ENCODE measurements at places on chromosomes 6 and 20. TPM values are rescaled to one million over a fixed set of nuclear protein-coding genes. Genes with fewer than 3 reads are reported as not detected.

DNA sequence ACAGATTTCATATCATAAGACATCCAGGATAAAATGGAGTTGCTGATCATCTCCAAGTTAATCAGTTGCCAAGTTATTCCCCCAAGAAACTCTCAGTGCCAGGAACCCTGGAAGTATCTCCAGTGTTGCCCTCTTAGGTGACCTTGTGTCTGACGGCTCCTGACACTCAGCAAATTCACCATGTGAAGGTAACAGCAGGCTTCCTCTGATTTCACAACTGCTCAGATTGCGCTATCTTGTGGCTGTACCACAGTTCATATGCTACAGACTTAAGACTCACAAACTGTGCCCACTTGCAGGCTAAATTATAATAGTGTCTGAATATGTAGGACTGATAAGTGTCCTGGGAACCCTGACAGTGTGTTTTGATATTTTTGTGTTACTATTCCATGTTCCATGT is 186.6 kb upstream of the OPRM1 start:
- H3K27ac ChIP-seq: no peak overlapping the region
- H3K27me3 ChIP-seq: no peaks in the 10 kb centered on the region
- DNase-seq: no peak
- no peaks in the 10 kb centered on the region for H3K4me1 ChIP-seq

The PHACTR3 gene
- total RNA-seq: 0.35 TPM

- no peak overlapping the region for H3K4me3 ChIP-seq
- no peak for DNase-seq
- H3K27ac ChIP-seq: no peak overlapping the region
- H3K4me1 ChIP-seq: no peaks in the 10 kb centered on the region
- no peaks in the 10 kb centered on the region for H3K27me3 ChIP-seq
These were observed 73.3 kb downstream of the AKAP12 start for GRCh38 chr6:151313066-151313491.

DNA sequence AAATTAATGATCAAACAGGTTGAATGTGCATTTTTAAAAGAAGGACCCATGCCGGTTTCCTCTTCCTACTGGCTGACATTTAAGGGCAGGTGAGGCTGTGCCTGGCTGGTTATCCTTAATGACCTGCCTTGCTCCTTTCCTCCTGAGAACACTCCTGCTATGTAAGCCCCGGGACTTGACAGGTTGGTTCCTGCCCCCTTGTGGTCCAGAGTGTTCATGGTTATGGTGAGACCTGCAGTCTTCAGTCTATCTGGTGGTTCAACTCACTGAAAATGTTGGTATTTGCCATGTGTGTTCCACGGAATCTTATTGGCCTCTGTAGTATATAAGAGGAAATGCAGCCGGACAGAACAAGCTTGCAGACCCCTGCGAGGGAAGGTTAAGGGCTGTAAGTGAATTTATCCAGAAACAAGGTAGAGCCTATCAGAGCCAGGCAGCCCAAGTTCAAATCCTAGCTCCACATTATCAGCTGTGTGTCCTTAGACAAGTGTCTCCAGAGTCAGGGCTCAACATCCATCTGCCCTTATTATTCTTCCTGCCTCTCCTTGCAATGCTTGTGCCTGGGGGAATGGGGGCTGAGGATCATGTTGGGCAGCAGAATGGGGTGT is 5.2 kb upstream of the BPIFA3 start:
- H3K36me3 ChIP-seq: no peaks in the 10 kb centered on the region
- H3K27ac ChIP-seq: no peak overlapping the region
- DNase-seq: peak; percentile 62
- no peak overlapping the region for H3K4me3 ChIP-seq
- H3K4me1 ChIP-seq: peaks cover 3% of the 10 kb centered on the region
- H3K27me3 ChIP-seq: no peaks in the 10 kb centered on the region

- H3K4me3 ChIP-seq: no peak overlapping the region
- H3K4me1 ChIP-seq: no peaks in the 10 kb centered on the region
These were observed 206.6 kb downstream of the DLL1 start for GRCh38 chr6:170084166-170084730.

GRCh38 chr6:152637296-152638047 is at the start of gene SYNE1:
Gene SYNE1 (minus strand): TSS chr6:152637362. CDS start chr6:152628331, 9,031 bp downstream.
- H3K27me3 ChIP-seq: no peaks in the 10 kb centered on the region
- no peak for DNase-seq

The SLC35D3 gene
- not detected for total RNA-seq

The PLCG1 gene
- total RNA-seq: 10.5 TPM

DNA sequence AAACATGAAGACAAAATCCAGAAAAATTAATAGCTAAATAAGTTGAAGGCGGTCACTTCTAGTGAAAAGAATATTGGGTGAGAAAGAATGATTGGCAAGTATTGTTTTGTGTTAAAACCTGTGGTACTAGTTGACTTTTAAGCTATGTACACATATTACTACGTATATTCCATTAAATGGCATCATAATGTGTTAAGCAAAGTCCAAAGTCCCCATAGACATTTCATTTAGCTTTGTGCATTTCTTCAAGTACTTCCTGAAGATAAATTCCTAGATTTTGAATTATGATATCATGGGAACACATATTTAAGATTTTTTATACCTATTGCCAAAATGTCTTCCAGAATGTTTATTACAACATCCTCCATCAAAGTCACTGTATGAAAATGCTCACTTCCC is 272.7 kb upstream of the IRAK1BP1 start:
- no peaks in the 10 kb centered on the region for H3K36me3 ChIP-seq
- H3K4me3 ChIP-seq: no peak overlapping the region
- no peak for DNase-seq
- no peaks in the 10 kb centered on the region for H3K4me1 ChIP-seq
- H3K27ac ChIP-seq: no peak overlapping the region

- H3K27me3 ChIP-seq: no peaks in the 10 kb centered on the region
- DNase-seq: no peak
- H3K27ac ChIP-seq: no peak overlapping the region
- H3K36me3 ChIP-seq: peaks cover 64% of the 10 kb centered on the region
- no peaks in the 10 kb centered on the region for H3K4me1 ChIP-seq
These were observed 28.7 kb downstream of the TXNDC5 start for GRCh38 chr6:7881765-7882500.

- no peaks in the 10 kb centered on the region for H3K36me3 ChIP-seq
- no peaks in the 10 kb centered on the region for H3K4me1 ChIP-seq
- no peak for DNase-seq
- no peak overlapping the region for H3K4me3 ChIP-seq
These were observed 35.7 kb upstream of the OGFRL1 start for GRCh38 chr6:71252960-71253359.

DNA sequence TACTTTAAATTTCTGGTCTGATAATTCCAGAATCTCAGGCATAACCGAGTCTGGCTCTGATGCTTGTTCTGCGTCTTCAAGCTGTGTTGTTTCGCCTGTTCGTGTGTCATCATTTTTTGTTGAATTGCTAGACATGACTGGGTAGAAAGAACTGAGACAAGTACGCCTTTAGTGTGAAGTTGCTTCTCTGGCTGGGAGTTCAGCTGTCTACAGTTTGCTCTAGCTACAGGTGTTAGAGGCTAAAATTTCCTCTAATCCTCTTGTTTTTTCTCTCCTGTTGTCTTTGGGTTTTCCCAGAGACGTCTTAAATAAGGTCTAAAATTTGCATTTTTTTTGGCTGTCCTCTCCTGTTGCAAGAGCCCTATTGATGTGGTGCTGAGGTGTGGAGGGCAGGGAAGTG is 100.3 kb downstream of the FAM50B start:
- no peaks in the 10 kb centered on the region for H3K36me3 ChIP-seq
- no peak overlapping the region for H3K4me3 ChIP-seq
- no peaks in the 10 kb centered on the region for H3K4me1 ChIP-seq
- H3K27ac ChIP-seq: no peak overlapping the region
- H3K27me3 ChIP-seq: no peaks in the 10 kb centered on the region

DNA sequence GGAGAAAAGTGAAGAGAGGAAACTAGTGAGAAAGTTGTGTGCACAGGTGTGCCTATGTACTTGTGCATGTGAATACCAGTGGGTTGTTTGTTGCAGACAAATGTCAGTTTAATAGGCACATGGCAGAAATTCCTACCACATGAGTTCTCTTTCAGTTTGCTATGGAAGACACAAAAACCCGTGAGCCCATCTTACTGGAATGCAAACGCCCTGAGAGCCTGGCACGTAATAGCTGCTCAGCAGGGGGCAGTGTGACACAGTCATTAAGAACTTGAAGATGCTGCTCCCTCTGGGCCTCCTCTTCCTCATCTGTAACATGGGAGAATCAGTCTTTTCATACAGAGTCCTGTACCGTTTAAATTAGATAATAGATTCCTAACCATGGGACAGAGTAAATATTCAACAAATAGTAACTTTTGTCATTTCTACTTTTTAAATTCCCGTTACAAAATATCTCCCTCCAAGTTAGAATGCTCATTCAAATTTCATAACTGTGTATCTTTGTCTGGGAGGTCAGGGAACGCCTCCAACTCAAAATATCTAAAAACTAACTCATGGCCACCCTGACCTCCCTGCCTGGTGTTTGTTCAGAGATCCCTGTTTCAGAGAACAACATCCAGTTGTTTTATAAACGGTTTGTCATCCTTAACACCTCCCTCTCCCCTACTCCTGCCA is 802.9 kb downstream of the MAFB start:
- no peak overlapping the region for H3K27ac ChIP-seq
- H3K36me3 ChIP-seq: no peaks in the 10 kb centered on the region
- no peaks in the 10 kb centered on the region for H3K4me1 ChIP-seq
- no peaks in the 10 kb centered on the region for H3K27me3 ChIP-seq
- peak; percentile 54 for DNase-seq
- no peak overlapping the region for H3K4me3 ChIP-seq

- DNase-seq: no peak
- no peaks in the 10 kb centered on the region for H3K27me3 ChIP-seq
- no peak overlapping the region for H3K27ac ChIP-seq
- no peaks in the 10 kb centered on the region for H3K4me1 ChIP-seq
These were observed 217.5 kb downstream of the CD83 start for GRCh38 chr6:14335071-14335470.

DNA sequence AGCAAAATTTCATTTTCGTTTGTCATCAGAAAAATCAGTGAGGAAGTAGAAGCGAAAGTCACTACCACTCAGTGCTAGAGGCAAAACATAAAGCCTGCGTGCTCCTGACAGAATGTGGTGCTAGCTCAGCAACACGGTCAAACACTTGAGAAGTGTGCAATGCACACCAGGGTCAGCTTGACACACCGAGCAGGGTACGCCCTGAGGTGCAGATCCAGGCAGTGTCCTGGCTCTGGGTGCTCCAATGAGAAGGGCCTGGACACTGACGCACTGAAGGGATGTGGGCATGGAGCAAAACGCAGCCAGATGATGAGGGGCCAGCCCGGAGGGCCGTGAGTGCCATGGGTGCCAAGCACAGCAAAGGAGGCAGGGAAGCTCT is 5.9 kb downstream of the RNASET2 start:
- peak overlapping the region; percentile 41 for H3K27ac ChIP-seq
- peaks cover 1% of the 10 kb centered on the region for H3K4me1 ChIP-seq
- no peak for DNase-seq
- no peak overlapping the region for H3K4me3 ChIP-seq
- no peaks in the 10 kb centered on the region for H3K27me3 ChIP-seq
- no peaks in the 10 kb centered on the region for H3K36me3 ChIP-seq

The TSBP1 gene
- not detected for total RNA-seq

- DNase-seq: no peak
- no peak overlapping the region for H3K4me3 ChIP-seq
- H3K27me3 ChIP-seq: peaks cover 53% of the 10 kb centered on the region
These were observed 15.1 kb upstream of the ZSCAN9 start for GRCh38 chr6:28209753-28210535.

The RBM24 gene
- 1.9 TPM for total RNA-seq

DNA sequence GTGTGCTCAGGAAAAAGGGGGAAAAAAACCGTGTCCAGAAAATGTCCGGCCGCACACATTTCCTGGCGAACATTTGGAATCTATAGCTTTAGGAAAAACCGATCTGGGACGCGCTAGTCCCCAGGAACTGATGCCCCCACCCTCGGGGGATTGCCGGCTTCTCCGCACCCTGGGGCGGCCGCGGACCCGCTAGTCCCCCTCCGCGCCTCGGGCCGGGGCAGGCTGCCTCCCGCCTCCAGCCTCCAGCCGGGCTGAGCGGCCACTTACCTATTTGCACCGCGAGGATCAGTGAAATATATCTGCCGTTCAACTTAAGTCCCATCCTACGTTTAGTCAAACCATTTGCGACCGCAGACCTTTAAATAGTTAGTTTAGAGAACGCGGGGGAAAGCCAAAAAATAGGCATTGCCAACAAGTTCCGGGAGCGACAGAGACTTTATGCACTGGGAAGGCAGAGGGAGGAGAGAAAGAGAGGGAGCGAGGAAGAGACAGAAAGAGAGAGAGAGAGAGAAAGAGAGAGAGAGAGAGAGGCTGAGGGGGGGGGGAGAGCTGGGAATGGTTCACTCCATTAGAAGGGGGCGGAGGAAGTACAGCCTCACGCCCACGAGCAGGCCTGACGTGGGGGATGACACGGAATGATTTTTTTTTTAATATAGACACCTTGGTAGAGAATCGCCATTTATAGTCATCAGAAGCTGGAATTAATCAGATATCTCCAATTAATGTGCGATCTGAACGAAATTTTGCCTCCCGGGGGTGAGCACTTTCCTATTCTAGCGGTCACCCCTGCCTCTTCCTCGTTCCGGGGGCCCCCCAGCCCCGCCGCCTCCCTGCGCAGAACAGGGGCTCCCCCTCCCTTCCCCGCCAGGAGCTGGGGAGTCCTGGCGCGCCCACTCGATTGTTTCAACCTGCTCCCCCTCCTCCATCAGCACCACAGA is at the start of gene NRN1:
Gene NRN1 (minus strand): TSS at position 498 of the 938 bp plus-strand sequence. CDS start 176 bp downstream, at position 322.
- peak within 1 kb of the TSS; percentile 54 for H3K27ac ChIP-seq
- H3K4me3 ChIP-seq: peak within 1 kb of the TSS; percentile 4
- H3K36me3 ChIP-seq: no peaks in the 10 kb centered on the region
- H3K27me3 ChIP-seq: peaks cover 5% of the 10 kb centered on the region
- H3K4me1 ChIP-seq: no peaks in the 10 kb centered on the region

DNA sequence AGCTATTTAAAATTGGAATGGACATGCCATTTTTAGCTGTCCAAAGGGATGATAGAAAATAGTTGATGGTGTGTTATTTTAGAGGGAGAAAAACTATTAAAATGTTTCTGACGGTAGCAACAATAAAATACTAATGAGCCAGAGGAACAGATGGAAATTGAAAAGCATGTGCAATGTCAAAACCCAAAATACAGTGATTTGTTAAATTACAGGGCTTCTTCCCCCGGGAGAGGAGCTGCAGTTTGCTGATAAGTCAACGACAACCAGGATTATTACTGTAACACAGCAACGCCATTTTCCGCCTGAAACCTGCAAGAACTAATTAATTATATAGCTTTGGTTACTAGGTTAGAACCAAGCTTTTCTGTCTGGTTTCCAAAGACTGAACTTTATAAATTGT is 179.6 kb upstream of the SPTLC3 start:
- DNase-seq: no peak
- H3K36me3 ChIP-seq: no peaks in the 10 kb centered on the region
- no peaks in the 10 kb centered on the region for H3K4me1 ChIP-seq

DNA sequence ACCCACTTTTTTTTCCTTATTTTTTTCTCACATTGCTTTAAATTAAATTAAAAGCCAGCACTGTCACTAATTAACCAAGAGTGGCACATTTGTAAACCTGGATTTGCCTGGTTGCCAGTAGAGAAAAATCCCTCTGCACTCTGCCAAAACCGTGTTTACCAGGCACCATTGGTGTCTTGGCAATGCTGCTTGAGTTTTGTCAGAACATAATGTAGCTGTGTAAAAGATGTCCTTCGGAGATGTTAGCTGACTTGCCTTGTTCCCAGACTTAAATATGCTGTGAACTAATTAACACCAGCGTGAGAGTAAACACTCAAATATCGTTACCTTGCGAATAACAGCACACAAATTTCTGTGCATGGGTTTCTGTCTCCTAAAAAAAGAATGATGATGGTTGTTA is 694.9 kb upstream of the ID4 start:
- H3K27me3 ChIP-seq: no peaks in the 10 kb centered on the region
- no peak for DNase-seq
- no peak overlapping the region for H3K4me3 ChIP-seq
- no peak overlapping the region for H3K27ac ChIP-seq

The GSTA4 gene
- 11.5 TPM for total RNA-seq

The BMP2 gene
- 1.4 TPM for total RNA-seq
